ENCODE measurements at places on chromosomes 11 and 22.

DNA sequence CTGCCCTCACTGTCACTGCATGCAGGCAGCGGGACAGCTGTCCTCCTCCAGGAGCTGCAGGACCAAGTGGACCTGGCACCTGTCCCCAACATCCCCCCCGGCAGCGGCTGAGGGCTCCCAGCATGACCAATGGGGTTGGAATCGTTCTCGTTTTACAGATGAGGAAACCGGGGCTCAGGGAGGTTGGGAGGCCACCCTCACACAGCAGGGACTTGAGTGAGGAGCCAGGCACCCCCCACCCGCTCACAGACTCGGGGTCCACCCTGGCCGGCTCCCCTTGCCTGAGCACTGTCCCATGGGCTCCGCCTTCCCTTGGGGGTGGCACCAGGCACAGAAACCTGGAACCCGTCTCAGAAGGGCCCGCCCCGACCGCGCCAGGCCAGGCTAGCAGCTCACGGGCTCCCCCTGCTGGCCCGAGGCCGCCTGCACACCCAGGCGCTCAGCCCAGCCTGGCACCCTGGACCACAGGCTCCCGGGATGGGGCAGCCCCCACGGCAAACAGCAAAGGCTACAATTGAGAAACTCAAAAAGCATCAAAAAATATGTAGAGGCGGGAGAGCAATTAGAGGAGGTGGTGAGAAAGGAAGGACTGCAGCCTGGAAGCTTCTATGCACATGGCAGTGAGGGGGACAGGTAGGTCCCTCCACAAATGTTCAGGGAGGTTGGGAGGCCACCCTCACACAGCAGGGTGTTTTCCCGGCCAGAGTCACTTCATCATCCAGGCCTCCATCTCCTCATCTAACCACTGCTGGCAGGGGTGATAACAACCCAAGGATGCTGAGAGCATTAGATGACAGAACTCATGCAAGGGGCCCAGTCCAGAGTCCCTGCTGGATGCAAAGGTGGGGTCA is 12.8 kb downstream of the MACROD1 start:
- H3K36me3 ChIP-seq: no peaks in the 10 kb centered on the region
- H3K4me3 ChIP-seq: no peak overlapping the region
- H3K27ac ChIP-seq: no peak overlapping the region
- H3K27me3 ChIP-seq: no peaks in the 10 kb centered on the region

- no peak for DNase-seq
- H3K27ac ChIP-seq: no peak overlapping the region
- no peaks in the 10 kb centered on the region for H3K36me3 ChIP-seq
- H3K4me3 ChIP-seq: no peak overlapping the region
- no peaks in the 10 kb centered on the region for H3K27me3 ChIP-seq
These were observed 340.4 kb downstream of the OPCML start for GRCh38 chr11:133191931-133192330.

DNA sequence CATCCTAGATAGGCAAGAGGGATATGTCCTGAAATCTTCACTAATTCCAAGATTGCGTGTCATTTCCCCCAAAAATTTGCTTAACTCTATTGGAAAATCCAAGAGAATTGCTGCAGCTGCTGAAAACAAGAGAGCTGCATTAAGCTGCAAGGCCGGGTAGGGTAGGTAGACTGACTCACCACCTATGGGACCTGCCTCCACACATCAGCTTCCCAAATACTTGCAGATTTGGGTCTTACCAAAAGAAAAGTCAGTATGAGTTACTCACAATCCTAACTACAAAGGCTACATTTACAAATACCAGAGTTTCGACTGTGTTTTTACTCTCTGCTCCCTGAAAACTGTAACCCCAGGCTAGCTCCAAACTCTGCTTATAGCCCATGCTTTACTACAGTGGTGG is 142.5 kb upstream of the TEAD1 start:
- no peaks in the 10 kb centered on the region for H3K4me1 ChIP-seq
- H3K4me3 ChIP-seq: no peak overlapping the region

- H3K27me3 ChIP-seq: no peaks in the 10 kb centered on the region
- H3K4me1 ChIP-seq: no peaks in the 10 kb centered on the region
- no peak overlapping the region for H3K27ac ChIP-seq
- no peak for DNase-seq
- H3K36me3 ChIP-seq: no peaks in the 10 kb centered on the region
These were observed 14.7 kb downstream of the DEPDC5 start for GRCh38 chr22:31768422-31769059.

GRCh38 chr11:109794501-109794900 is 298.7 kb upstream of the ZC3H12C start:
- no peaks in the 10 kb centered on the region for H3K4me1 ChIP-seq
- no peaks in the 10 kb centered on the region for H3K36me3 ChIP-seq
- H3K27ac ChIP-seq: no peak overlapping the region
- no peak for DNase-seq

DNA sequence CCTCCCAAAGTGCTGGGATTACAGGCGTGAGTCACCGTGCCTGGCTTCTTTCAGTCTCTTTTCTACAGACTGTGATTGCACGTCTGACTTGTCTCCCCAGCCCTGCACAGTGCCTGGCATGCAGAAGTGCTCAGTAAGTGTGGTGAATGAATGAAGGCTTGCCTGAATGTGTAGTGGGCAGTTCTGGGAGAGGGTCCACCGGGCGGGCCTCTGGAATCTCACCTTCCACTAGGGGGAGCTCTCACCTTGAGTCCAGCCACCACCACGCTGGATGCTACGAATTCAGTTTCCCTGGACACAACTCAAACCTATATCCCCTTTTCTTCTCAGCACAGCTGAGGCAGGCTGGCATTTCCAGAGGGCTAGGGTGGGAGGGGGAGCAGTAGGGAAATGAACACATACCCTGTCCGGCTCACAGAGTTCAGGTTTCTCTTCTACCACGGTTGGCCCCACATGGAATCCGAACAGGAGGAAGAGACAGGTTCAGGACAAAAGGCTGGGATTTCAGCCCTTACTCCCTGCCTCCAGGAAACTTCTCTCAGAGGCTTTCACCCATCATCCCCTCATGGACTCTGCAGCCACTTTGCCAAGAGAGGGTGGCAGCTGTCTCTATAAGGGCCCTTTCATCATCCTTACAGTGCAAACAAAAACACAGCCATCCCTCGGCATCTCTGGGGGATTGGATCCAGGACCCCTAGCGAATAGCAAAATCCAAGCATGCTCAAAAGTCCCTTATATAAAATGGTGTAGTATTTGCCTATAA is 86.8 kb downstream of the NECTIN1 start:
- no peaks in the 10 kb centered on the region for H3K36me3 ChIP-seq
- no peak for DNase-seq
- no peaks in the 10 kb centered on the region for H3K27me3 ChIP-seq
- H3K27ac ChIP-seq: no peak overlapping the region

DNA sequence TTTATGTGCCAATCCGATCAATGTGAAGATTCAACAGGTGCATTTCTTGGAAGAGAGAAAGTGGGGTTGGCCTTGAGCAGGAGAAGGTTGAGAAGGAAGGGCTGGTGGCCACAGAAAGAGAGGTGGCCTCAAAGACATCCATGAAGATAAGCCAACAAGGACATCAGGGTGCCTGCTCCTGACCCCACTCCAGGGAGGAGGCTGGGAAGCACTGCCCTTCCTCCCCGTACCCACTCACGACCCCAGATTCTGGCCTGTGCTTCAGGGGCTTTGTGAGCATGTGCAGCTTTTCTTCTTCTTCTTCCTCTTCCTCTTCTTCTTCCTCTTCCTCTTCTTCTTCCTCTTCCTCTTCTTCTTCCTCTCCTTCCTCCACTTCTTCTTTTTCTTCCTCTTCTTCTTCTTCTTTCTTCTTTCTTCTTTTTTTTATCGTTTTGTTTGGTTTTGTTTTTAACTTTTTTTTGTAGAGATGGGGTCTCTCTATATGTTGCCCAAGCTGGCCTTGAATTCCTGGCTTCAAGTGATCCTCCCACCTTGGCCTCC is 30.3 kb downstream of the DKK3 start:
- H3K27ac ChIP-seq: peak overlapping the region; percentile 11
- H3K4me1 ChIP-seq: peaks cover 6% of the 10 kb centered on the region
- no peak for DNase-seq
- H3K36me3 ChIP-seq: no peaks in the 10 kb centered on the region

GRCh38 chr22:27740202-27740748 is 61.3 kb downstream of the MN1 start:
- DNase-seq: no peak
- no peaks in the 10 kb centered on the region for H3K27me3 ChIP-seq
- no peak overlapping the region for H3K4me3 ChIP-seq
- no peaks in the 10 kb centered on the region for H3K36me3 ChIP-seq

- H3K27me3 ChIP-seq: no peaks in the 10 kb centered on the region
- no peaks in the 10 kb centered on the region for H3K4me1 ChIP-seq
- no peak overlapping the region for H3K27ac ChIP-seq
- no peak for DNase-seq
- H3K4me3 ChIP-seq: no peak overlapping the region
These were observed 44.6 kb upstream of the ELF5 start for GRCh38 chr11:34558211-34558610.

GRCh38 chr11:104934594-104934993 is 33.8 kb downstream of the CASP4 start:
- no peak overlapping the region for H3K27ac ChIP-seq
- no peaks in the 10 kb centered on the region for H3K4me1 ChIP-seq
- DNase-seq: no peak

DNA sequence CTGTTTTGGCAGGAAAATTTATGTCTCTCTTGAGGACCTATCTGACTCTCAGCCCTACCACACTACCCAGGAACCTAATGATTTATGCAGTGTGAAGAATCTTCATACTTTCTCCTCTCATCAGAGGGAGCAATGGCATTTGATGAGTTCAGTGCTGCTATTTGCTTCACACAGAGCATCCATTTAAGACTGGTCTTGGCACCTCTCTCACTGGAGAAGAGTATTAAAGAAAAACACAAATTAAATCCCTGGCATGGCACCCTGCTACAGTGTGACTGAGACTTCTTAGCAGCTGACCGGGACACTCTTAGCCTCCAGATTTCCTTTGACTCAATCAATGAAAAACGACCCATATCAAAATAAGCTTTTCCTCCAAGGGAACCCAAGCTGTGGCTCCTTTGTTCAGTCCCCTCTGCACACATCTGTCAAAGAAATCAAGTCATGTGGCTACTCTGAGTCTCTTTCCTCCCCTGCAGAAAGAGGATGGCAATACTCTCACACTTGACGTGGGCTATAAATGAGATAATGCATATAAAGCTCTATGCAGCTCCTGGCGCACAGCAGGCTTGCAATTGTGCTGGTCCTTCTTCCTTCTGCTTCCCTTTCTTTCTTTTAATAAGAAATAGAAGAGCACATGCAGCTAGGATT is 186.1 kb upstream of the E2F8 start:
- no peak overlapping the region for H3K27ac ChIP-seq
- H3K36me3 ChIP-seq: no peaks in the 10 kb centered on the region
- no peaks in the 10 kb centered on the region for H3K4me1 ChIP-seq
- H3K4me3 ChIP-seq: no peak overlapping the region
- H3K27me3 ChIP-seq: no peaks in the 10 kb centered on the region

DNA sequence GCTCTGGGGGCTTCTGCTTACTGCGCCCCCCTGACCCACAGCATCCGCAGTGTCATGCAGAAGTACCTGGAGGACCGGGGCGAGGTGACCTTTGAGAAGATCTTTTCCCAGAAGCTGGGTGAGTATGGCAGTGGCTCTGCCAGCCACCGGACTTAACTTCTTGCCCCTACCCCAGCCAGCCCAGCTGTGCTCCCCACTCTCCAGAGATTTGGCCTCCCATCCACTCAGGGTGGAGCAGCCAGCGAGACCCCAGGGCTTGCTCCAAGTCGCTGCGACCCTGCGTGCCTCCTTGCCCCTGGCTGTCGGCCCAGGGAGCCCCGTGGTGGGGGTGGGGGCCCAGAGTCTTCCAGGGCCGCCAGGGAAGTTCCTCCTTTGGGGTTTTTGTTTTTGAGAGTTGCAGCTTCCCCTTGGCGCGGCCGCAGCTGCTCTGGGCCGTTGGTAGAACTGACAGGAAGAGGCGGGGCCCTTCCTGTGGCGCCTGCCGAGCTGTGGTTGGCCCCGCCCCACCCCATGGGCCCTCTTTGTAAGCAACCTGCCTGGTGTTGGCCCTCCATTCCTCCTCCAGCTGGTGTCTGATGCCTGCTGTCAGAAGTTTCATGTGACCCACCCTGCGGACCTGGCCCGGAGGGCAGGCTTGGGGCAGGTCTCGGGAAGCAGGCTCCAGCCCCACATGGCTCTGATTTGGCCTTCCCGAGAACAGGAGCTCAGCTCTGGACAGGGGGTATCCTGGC is 11.1 kb downstream of the GRK2 start:
- peaks cover 33% of the 10 kb centered on the region for H3K36me3 ChIP-seq
- H3K27me3 ChIP-seq: no peaks in the 10 kb centered on the region

DNA sequence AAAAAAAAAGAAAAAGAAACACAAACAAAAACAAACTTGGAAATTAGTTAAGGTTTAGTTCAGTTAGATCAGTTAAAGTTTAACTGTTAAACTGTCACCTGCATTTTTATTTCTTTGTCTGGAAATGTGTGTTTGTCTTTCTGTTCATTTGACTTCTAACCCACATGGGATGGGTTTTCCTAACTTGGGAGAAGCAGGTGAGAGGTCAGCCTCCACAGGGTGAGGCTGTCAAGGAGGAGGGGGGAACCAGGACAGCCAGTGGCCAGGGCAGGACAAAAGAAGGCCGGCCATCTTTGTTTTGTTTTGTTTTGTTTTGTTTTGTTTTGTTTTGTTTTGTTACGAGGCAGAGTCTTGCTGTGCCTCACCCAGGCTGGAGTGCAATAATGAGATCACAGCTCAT is 13.4 kb upstream of the GCAT start:
- H3K27me3 ChIP-seq: no peaks in the 10 kb centered on the region
- H3K4me3 ChIP-seq: no peak overlapping the region
- DNase-seq: no peak

DNA sequence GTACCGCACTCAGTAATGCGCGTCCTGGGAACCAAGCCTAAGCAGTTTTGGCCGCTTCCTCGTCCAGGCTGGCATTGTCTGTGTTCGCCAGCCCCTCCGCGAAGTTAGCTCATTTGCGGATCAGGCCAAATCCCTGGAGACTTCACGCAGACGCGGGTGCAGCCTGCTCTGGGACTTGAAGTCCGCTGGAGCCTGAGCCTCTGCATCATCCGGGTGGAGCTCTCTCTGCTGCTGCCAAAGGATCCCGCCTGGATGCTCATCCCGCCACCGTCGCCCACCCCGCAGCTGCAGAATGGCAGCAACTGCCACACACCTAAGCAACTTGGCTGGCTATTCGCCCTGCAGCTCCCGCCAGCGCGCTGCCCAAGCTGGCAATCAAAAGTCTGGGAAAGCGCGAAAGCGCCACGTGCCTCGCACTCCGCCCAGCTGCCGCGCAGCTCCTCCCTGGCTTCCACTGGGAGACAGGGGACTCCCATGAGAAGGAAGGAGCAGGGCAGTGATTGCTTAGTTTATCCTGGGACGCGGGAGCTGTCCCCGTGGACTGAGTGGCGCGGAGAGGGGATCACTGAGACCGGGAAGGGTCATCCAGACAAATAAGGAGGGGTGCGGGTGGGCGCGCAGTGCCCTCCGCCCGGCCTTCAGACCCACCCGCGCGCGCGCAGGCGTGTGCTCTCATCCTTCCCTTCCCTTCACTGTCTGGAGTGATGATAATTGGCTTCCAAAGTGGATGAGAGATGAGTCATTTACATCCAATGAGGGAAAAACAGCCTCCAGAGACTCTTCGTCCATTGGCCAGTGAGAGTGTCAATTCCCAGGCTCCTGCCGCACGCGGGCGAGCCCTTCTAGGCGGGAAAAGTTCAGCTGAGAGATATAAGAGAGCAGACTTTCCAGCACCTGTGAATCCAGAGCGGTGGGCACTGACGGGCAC is 23.2 kb upstream of the GLYATL1B start:
- no peak for DNase-seq
- no peaks in the 10 kb centered on the region for H3K27me3 ChIP-seq
- H3K27ac ChIP-seq: no peak overlapping the region
- H3K4me3 ChIP-seq: no peak overlapping the region
- no peaks in the 10 kb centered on the region for H3K4me1 ChIP-seq
- H3K36me3 ChIP-seq: no peaks in the 10 kb centered on the region
